ENCODE measurements at places on chromosomes 13 and 19.
A peak's percentile ranks its signal among the peaks of the same experiment; 100 is the strongest.

GRCh38 chr13:25466880-25467279, 95.1 kb downstream of the ATP8A2 start:
- no peak for DNase-seq

DNA sequence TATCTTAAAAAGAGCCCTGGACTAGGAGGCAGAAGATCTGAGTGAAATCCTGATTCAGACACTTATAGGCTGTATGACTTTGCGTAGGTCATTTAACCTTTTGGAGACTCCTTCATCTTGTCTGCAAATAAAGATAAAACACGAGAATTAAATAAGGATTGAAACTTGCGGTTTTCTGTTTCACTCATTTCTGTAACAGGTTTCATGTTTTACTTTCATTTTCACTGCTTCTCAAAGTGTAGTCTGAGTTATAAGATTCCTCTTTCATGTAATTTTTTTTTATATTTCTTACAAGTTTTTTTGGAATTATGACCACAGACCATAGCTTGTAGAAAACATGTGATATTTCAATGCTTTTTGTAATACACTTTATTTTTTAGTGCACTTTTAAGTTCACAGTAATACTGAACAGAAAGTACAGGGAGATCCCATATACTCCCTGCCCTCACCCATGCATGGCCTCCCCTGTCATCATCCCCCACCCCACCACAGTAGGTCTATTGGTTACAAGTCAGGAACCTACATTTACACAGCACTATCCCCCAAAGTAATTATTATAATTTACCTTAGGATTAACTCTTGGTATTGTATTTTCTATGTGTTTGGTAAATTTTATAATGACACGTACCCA, 174.6 kb downstream of the ITGBL1 start:
- DNase-seq: no peak

DNA sequence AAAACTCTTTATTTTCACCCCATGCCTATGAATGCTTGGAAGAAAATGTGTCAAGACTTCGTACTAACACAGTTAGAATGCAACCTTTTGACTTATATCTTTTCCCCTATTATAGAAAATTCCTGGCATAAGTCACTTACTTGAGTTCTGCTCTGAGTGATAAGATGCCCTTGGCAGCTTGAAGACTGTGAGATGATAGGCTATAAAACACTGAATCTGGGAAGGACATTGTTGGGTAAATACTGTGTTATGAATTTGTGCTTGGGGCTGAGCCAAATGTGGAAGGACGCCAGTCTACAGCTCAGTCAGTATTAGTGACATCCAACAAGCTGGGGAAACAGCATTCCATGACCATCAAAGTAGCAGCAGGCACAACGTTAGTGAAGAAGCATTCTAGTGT, 368.0 kb upstream of the SGCG start:
- DNase-seq: no peak

GRCh38 chr13:34179481-34179880, 361.5 kb downstream of the RFC3 start:
- no peak for DNase-seq

DNA sequence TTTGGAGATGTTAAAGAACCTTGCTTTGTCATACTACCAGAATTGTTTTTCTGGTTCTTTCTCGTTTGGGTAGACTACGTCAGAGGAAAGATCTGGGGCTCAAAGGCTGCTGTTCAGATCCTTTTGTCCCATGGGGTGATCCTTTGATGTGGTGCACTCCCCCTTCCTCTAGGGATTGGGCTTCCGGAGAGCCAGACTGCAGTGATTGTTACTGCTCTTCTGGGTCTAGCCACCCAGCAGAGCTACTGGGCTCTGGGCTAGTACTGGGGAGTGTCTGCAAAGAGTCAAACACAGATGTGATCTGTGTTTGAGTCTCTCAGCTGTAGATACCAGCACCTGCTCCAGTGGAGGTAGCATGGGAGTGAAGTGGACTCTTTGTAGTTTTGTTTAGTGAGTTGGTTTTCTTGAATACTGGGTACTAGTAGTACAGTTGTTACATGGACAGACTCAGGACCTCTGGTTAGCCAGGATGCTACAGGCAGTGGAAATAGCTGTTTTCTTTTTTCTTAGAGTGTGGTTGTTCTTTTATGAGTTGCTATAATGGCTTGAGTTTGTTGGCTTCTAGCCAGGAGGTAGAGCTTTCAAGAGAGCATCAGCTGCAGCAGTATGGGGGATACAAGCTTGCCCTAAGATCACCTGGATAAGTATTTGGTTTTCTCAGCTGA, 34.4 kb downstream of the DNAJC15 start:
- DNase-seq: no peak

- DNase-seq: no peak
Observed at GRCh38 chr19:45798995-45799517, 6.4 kb upstream of the DMWD start.

- DNase-seq: no peak
Observed at GRCh38 chr13:85486663-85487062, 312.6 kb downstream of the SLITRK6 start.

GRCh38 chr13:29799041-29799440, 51.4 kb downstream of the UBL3 start:
- no peak for DNase-seq

DNA sequence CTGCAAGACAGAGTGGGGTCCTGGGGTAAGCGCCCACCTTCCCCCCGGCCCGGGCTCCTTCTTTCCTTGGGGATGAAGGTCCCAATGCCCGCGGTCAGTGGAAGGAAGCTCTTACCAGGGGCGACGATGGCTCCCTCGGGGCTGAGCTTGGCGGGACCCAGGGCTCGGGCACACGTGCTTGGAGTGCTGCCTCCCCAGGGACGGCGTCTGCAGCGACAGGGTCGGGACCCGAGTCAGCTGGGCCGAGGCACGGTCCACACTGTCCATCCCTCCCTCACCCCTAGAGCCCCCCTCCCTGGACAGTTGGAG, 3.5 kb downstream of the JSRP1 start:
- DNase-seq: no peak

- no peak for DNase-seq
Observed at GRCh38 chr19:12867120-12868099, 13.8 kb downstream of the DNASE2 start.

- DNase-seq: no peak
Observed at GRCh38 chr19:12913011-12913561, 6.0 kb downstream of the SYCE2 start.

DNA sequence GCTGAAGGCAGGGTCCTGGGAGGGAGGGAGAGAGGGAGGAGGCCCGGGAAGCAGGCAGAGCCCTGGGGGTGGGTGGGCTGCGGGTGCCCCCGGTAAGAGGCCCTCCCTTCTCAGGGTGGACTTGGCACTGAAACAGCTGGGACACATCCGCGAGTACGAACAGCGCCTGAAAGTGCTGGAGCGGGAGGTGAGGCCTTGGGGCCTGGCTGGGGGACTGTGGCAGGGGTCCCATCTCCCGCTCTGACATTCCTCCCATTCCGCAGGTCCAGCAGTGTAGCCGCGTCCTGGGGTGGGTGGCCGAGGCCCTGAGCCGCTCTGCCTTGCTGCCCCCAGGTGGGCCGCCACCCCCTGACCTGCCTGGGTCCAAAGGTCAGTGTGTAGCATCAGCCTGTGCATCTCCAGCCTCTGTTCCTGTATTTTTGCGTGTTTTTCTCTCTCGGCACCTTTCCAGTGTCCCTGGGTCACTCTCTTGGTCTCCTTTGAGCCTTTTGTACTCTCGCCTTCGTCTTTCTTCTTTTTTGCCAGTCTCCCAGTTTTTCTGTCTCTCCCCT, 53.4 kb downstream of the TRPM4 start:
- DNase-seq: no peak

DNA sequence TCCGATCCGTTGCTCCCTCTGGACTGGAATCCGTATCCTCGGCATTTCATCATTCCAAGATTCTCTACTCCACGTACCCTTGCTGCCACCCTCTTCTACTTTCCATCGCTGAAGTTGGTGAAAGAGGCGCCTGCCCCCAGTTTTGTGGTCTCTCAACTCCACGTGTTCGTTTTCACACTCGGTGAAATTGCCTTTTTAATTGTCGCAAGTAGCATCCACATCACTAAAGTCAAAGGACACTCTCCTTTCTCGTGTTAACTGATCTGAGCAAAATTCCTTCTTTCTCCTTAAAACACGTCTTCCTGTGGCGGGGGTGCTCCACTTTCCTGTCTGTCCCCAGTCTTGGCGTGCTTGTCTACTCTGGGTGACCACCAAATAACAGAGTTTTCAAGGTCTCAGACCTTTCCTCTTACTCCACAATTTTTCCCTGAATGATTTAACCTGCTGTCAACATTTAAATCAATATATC, 1.1 kb upstream of the TMTC4 start:
- DNase-seq: peak; percentile 76

DNA sequence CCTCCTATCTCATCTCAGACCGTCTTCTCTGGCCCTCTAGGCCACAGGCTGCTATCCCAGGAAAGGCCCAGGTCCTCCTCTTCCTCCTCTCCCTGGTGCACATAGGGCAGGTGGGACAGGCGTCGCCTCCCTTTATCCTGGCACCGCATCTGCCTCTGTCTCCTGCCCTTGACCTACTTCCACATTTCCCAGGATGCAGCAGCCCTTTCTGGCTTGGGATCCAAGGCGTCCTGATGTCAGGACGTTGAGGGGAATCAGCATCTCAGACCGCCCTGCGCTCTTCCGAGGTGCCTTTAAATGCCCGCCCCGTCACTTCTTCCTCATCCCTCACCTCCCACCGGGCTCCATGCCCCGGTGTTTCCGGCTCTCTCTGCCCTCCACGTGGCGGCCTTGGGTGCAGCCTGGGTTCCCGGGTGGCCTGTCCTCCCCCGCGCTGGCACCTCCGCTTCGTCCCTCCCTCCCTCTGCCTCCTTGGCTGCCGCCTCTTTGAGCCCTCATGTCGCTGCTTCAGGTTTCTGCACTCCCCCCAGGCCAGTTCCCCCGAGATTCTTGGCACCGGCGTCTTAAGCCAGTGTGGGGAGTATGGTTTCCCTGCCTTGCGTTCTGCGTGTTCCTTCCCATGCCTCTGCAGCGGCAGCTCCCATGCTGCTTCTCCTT, 66.3 kb downstream of the KDM4B start:
- DNase-seq: no peak

DNA sequence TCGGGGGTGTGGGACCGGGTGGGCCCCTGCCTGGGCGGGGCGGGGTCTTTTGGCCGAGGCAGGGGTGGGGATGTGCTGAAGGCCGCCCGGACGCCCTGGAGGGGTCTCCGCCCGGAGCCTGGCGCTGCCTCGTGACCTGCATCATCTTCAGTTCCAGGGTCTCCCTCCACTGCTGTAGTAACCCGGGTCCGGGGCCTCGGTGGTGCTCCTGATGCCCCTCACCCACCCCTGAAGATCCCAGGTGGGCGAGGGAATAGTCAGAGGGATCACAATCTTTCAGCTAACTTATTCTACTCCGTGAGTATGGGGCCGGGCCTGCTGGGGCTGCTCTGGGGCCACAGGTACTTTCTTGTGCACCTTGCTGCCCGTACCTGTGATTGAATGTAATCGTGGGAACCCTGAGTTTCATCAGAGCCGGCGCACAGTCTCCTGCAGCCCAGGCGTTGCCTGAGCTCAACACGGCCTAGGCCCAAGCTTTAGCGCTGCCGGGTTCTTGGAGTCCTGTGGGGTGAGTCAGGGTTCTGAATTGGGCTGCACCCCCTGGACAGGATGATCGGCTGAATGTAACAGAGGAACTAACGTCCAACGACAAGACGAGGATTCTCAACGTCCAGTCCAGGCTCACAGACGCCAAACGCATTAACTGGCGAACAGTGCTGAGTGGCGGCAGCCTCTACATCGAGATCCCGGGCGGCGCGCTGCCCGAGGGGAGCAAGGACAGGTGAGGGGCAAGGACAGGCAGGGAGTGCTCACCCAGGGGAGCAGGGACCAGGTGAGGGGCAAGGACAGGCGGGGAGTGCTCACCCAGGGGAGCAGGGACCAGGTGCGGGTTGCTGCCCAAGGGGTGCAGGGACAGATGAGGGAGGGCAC, 10.5 kb downstream of the PEAK3 start:
- DNase-seq: no peak

GRCh38 chr19:2578901-2579677, 103.2 kb downstream of the GADD45B start:
- DNase-seq: no peak

DNA sequence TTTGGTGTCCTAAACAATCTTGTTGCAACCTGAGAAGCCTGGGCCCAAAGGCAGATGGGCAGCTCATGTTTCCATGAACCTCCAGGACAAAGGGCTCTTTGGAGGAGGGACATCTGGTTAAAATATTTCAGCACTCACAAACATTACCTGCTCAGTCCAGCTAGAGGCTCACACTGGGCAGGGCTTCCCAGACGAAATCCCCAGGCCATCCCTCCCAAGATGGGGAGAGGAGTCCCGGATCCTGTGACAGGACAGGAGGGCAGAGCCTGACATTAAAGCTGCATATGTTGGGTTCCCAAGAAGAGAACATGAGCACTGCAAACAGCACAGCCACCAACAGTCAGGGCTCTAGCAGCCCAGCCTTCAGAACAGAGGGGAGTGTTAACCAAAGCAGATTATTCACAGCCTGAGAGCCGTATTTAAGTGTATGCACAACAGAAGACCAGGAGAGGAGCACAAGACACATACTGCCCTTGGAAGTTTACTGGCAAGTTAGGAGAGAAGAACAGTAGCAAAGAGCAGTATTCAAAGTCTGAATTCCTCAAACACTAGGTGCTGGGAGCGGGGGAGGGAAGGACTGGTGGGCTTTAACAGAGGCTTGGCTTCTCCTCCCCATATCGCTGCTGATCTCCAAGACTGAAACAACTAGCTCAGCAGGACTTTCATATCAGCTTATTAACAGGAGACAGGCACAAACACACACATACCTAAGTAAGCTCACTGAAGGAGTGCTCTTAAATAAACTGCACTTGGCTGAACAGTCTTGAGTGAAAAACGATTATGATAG, 12.3 kb downstream of the ATP7B start:
- no peak for DNase-seq
